ENCODE measurements at places on chromosomes 2 and 18. TPM values are rescaled to one million over a fixed set of nuclear protein-coding genes. Genes with fewer than 3 reads are reported as not detected.

DNA sequence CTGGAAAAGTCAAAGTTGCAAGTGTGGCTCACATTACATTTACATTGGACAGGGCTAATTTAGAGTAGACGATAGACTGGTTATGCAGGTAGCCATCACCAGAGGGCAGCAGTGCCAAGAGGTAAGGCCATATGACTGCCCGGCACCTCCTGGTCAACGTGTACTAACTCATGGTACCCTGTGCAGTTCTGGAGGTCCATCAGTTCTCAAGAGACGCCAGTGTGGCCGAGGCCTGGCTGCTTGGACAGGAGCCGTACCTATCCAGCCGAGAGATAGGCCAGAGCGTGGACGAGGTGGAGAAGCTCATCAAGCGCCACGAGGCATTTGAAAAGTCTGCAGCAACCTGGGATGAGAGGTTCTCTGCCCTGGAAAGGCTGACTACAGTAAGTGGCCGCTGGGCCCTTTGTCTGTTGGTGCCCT, 65.8 kb upstream of the EML6 start:
- DNase-seq, result peak; percentile 52

- no peak for DNase-seq
Observed at GRCh38 chr2:181658444-181658843, 1.5 kb upstream of the CERKL start.

- no peak for DNase-seq
Observed at GRCh38 chr2:214587442-214587841, 176.6 kb downstream of the VWC2L start.

- DNase-seq, result no peak
Observed at GRCh38 chr2:58971511-58972360, 730.6 kb upstream of the FANCL start.

- DNase-seq, result no peak
Observed at GRCh38 chr2:197237291-197238042, 73.1 kb downstream of the ANKRD44 start.

The RHBDD1 gene
- total RNA-seq, result 32.2 TPM

- no peak for DNase-seq
Observed at GRCh38 chr2:2174956-2175355, 156.1 kb downstream of the MYT1L start.

- DNase-seq, result no peak
Observed at GRCh38 chr2:45706033-45706432, 54.6 kb downstream of the PRKCE start.

- DNase-seq, result no peak
Observed at GRCh38 chr2:11865378-11865777, 118.9 kb downstream of the LPIN1 start.

The SDC1 gene
- total RNA-seq, result 0.42 TPM

- DNase-seq, result no peak
Observed at GRCh38 chr2:61647044-61647443, 108.9 kb upstream of the XPO1 start.

GRCh38 chr2:128635361-128635900, 316.8 kb upstream of the HS6ST1 start:
- peak; percentile 14 for DNase-seq
